Stimulated activated naive CD8-positive, alpha-beta T cell treated with anti-CD3 and anti-CD28 coated beads, Interleukin-15, amount 100 ng/mL, for 72 hours (primary cell): ENCODE measurements at places on chromosomes 5 and 9.

DNA sequence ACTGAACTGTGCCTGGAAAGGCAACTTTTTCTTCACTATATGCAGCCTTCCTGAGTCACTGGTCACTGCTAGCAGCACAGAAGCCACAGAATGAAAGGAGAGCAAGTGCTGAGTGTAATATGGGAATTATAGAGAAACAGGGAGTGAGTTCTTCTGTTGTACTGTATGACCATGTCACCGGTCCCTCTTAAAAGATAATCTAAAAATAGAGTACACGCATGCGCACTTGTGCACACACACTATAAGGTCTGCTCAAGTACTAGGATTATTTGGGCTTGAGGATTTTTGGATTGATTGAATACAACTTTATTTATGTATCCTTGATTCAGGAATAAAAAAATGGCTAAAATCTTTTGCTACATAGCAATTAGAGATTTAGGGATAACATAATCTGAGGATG is 571.9 kb downstream of the PDE4D start:
- DNase-seq: no peak

GRCh38 chr9:120936764-120937122 is 10.1 kb upstream of the TRAF1 start:
- no peak for DNase-seq

DNA sequence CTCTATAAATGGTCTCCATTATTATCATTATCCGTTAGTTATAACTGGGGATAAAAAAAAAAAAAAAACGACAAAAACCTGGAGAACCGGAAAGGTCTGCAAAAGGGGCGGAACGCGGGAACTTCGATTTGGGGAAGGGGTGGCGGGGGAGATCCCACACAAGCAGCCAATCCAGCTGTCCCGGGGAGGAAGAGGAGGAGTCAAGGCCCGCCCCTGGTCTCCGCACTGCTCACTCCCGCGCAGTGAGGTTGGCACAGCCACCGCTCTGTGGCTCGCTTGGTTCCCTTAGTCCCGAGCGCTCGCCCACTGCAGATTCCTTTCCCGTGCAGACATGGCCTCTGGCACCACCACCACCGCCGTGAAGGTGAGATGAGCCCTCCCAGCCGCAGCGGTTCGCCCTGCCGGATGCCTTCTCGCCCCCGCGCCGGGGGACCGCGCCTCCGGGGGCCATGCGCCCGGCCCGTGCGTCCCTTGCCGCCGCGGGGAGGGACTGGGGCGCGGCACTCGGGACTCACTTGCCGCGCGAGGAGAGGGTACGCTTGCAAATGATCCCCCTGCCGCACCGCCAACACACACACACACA is at the start of gene MTAP:
Gene MTAP (plus strand): TSS at position 219 of the 583 bp plus-strand sequence. CDS start 113 bp downstream, at position 332.
- DNase-seq: peak; percentile 77

DNA sequence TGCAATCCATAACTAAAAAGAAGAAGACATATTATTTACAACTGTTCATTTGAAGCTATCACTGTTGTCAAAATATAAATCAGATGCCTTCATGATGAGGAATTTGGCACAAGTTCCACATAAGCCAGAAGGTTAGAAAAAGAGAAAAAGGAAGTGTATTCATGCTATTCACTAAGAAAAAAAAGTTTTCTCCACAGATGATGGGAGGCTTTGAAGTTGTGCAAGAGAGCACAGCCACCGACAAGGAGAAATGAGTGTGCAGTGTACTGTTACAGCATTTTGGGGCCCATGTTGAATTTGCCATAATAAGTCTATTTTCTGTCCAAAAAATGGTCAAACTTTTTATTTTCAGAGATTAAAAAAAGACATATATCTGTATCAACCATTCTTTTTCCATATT is 32.9 kb upstream of the IFNK start:
- DNase-seq: no peak

DNA sequence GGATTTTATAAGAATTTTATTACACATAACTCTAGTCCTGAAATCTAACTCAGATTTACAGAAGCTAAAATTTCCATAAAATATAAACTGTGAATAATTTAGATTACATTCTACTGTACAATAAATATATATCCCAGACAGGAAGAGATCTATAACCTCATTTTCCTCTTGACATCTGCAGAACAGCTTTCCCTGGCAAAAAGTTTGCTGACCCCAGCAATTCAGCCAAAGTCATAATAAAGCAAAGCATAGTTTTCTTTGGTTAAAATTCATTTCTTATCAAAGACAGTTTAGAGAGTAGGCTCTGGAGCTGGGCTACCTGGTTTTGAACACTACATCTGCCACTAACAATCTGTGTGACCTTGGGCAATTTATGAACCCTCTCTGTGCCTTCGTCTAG is 372.5 kb downstream of the CAAP1 start:
- DNase-seq: no peak

DNA sequence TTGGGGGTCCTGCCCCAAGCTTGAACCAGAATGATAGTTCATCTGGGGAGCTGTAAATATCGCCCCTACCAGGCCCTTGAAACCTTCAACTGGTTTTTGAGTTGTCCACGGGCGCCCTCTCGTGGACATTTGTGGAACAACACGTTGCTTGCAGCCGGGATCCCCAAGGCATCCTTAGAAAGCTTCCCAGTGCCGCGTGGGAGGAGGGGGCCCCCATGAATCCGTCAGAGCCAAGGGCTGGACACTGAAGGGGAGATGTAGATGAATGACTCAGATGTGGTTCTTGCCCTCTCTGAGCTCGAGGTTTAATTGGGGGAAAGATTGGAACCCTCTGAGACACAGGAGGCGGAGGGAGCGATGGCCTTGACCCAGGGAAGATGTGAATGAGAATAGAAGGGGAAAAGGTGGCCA is 31.8 kb upstream of the ORM1 start:
- DNase-seq: peak; percentile 58

GRCh38 chr5:67960939-67961338 is 254.6 kb upstream of the PIK3R1 start:
- no peak for DNase-seq

DNA sequence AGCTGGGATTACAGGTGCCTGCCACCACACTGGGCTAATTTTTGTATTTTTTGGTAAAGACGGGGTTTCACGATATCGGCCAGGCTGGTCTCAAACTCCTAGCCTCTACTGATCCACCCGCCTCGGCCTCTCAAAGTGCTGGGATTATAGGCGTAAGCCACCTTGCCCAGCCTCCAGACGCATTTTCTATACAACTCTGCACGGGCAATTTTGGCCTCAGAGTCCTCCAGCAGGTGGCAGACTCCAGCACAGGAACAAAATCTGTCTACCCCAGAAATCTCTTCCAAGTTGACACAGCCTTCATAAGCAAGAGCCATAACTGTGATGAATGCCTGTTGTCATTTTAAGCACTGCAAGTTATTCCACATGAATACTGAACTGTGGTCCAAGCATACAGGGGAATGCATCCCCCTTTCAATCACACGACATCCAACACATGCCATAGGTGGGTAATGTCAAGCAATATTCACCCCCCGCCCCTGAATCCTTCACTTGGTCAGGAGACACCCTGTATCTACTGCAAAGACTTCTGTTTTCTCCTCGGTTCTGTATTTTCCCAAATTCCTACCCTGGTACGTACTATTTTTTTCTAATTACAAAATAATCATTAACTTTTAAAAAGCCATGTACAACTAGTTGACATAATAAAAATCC is 50.8 kb downstream of the ALDH7A1 start:
- DNase-seq: peak; percentile 20

DNA sequence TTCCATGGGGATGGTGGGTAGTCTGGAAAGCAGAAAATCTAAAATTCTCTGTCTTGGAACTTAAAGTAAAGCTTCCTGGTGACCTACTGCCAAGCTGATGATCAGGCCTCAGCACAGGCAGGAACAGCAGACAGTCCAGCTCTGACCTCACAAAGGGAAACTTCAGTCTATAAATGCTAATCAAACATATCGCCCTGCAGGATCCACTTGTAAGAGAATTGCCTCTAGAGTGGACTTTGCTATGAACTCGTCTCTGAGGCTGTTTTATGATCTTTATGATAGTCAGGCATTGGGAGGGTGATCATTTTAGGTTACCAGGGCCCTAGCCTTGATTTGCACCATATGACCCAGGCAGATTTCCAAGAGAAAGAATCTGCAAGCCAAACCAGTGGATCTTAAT is 67.6 kb upstream of the SELENOP start:
- no peak for DNase-seq

GRCh38 chr5:44943647-44944046 is 134.9 kb downstream of the MRPS30 start:
- DNase-seq: no peak

GRCh38 chr5:98414938-98415337 is 358.5 kb upstream of the RGMB start:
- no peak for DNase-seq

DNA sequence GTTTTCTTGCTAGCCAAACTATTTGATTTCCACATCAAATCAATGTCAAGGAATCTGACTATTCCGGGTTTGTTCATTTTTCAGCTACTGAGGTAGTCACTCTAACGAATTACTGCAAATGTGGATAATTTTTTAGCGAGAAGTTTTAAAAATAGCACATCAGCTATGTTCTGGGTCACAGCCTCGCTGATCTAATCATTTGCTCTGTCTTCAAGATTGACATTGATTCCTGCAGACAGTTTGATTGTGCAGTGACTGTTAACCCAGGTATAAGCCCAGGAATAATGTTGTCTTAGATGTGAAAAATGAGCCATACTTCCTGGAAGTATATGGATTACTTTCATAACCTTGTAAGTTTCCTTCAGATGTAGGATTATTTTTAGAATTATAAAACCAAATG is 175.1 kb downstream of the BAAT start:
- no peak for DNase-seq

DNA sequence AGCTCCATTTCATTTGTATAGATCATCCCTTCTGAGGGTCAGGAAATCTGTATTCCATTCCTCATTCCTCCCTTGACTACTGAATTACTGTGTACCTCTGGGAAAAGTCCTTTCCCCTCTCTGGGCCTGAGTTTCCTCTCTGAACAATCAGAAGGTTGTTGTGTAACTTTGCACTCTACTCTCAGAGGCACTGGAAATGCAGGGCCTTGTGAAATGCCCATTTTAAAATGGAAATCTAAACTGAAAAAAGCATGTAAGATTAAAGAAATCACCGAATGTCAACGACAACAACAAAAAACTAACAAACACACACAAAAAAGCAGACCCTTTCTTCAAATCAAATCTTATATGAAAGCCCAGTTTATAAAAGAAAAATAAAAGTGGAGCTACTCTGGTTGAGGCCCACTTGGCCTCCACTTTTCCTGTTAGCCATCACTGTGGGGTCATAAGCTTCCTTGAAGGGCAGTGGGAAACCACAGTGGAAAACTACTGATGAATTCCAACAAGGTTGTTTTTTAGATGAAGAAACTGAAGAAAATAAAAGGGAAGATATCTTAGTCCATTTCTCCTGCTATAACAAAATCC is 21.6 kb upstream of the GRPEL2 start:
- no peak for DNase-seq

- peak; percentile 55 for DNase-seq
Observed at GRCh38 chr5:87120518-87121303, 147.0 kb upstream of the RASA1 start.

DNA sequence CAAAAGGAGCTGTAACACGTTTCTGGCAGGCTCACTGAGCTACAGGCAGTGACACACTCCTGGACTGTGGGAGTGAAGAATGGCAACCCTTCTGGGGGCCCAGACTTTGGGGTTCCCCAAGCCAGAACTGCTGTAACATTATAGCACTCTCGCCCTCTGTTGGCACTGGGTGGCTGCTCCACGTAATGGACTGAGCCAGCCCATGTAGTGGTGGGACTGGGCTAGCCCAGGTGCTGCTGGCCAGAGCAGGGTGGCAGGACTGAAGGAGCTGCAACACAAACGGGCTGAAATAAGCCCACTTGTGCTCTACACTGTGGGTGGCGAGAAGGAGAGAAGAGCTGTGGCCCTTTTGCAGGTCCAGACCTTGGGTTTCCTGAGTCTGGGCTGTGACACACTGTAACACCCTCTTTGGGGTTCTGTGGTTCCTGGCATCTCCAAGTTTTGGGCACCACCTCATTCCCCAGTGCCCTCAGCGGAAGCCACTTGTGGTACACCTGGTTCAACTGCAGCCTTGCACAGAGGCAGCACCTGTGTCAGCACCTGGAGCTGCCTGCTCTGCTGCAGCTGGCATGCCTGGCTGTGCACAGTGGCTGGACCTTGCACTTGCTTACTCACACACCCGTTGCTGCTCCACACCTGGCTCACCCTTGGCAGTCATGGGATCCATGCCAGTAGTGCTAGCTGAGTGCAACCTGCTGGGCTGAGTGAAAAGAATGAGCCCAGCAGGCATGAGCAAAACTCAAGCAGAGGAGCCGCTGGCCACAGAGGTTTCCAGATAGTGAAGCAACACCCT is 95.0 kb upstream of the PRR16 start:
- no peak for DNase-seq

DNA sequence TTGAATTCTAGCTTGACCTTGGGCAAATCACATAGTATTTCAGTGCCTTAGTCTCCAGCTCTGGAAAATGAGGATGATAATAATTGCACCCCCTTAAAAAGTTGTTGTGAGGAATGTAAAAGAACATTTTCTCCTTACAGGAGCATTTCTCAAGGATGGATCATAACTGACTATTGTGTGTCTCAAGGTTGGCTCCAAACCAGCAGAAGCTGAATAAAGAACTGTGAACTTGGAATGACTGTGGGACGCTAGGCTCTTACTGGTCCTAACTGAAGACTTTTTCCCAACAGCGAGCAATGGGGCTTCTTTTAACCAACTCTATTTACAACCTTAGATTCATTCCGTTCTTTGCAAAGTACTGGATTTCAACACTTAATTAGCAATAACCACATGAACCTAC is 26.2 kb upstream of the GLRX start:
- DNase-seq: no peak

DNA sequence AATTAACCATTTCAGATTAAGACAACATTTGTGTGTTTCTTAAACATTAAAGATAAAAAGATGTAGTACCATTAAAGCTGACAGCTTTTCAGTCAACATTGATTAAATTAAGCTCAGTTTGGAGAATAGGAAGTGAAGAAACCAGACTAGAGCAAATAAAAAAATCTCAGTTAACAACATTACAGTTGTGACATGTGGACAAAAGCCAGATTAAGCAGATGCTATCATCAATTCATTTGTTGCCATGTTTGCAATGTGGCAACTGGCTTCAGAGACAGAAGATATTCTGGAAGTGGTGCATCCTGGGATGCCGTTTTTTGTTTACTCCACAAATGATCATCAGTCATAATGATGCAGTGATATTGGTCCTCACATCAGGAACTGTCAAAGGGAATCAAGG is 70.3 kb upstream of the CNTLN start:
- no peak for DNase-seq

- DNase-seq: no peak
Observed at GRCh38 chr9:83636813-83637212, 13.9 kb downstream of the IDNK start.

GRCh38 chr5:96195123-96195522 is 233.5 kb upstream of the ELL2 start:
- no peak for DNase-seq

GRCh38 chr5:76367623-76368371 is 35.3 kb upstream of the IQGAP2 start:
- DNase-seq: peak; percentile 34
